ENCODE measurements at places on chromosomes 6 and 20.

DNA sequence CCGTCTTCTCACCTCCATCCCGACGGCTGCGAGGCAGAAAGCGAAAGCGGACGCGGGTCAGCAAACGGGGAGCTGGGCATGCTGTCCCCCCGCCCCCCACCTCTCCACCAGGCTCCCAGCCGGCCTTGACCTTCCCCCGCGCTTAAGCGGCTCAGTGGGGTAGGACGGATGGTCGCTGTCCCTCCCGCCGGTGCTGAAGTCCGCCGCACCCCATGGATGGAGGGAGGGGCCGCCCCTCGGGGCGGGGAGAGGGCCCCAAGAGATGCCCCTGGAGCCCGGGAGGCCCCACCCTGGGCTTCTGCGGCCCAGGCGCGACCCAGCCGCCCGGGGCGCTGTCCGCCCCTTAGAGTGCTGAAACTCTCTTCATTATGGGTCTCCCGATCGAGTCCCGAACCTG lies at the start of gene KCNB1:
Gene KCNB1 (minus strand): TSS at position 48 of the 397 bp plus-strand sequence. CDS start 188 bp downstream, outside the sequence.
- DNase-seq, result peak; percentile 51

GRCh38 chr6:20168690-20169089 lies 43.6 kb downstream of the MBOAT1 start:
- no peak for DNase-seq

DNA sequence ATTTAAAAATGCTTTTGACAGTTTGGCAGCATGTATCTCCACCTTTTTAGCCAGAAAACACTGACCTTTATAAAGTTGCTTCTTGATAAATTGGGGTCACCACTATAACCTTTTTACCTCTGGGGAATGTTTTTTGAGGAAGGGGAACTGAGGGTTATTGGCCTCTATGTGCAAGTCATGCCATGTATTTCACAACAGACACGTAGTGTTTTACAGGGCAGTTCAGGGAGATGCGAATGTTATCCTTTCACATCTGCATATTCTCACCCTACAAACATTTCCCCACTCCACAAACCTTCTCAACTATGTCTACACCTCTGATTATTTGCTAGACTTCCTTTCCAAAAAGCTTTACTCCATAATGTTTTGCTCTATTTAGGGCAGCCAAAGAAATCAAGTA lies 17.0 kb upstream of the SLA2 start:
- no peak for DNase-seq

DNA sequence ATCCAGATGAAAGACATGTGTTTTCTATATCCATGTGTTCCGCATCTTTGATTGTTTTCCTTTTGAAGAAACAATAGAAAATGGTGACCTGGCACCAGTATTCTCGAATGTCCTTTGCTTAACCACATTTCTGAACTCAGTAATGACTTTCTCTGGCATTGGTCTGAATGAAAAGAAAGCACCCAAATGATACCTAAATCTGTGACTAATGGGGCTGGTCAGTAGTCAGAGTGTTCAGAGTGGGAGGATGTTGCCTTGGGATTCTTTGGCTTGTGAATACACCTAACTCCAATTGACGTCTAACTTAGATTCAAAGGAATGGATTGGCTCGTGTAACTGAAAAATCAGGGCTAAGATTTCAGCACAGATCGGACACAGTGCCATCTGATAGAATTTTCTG lies 27.1 kb downstream of the PARD6B start:
- no peak for DNase-seq

- DNase-seq, result no peak
These were observed 30.6 kb upstream of the RIPOR2 start for GRCh38 chr6:24966381-24966780.

DNA sequence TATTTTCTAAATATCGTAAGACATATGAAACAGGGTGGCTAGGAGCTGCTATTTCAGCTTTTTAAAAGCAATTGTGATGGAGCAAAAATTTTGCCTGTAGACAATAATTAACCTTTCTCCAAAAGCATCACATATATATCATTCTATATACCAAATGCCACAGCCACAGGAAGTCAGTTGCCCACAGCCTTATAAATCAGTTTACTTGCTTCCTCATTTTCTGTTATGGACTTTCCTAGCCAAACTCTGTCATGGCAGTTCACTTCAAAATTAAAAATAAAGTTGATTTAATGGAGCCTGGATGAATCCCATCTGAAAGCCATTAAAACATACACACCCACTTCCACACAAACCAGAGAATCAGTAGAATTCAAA lies 93.4 kb upstream of the NHSL1 start:
- no peak for DNase-seq

GRCh38 chr6:69732045-69732444 lies 64.8 kb downstream of the LMBRD1 start:
- DNase-seq, result no peak

All from erythroblast (primary cell).